T-helper 17 cell (primary cell): ENCODE measurements at places on chromosomes 7 and 10. TPM values are rescaled to one million over a fixed set of nuclear protein-coding genes. Genes with fewer than 3 reads are reported as not detected.
A peak's percentile ranks its signal among the peaks of the same experiment; 100 is the strongest.

- peaks cover 31% of the 10 kb centered on the region for H3K27me3 ChIP-seq
- peaks cover 5% of the 10 kb centered on the region for H3K4me1 ChIP-seq
- H3K4me3 ChIP-seq, result no peak overlapping the region
- DNase-seq, result no peak
These were observed 70.1 kb downstream of the RELN start for GRCh38 chr7:103919272-103919868.

DNA sequence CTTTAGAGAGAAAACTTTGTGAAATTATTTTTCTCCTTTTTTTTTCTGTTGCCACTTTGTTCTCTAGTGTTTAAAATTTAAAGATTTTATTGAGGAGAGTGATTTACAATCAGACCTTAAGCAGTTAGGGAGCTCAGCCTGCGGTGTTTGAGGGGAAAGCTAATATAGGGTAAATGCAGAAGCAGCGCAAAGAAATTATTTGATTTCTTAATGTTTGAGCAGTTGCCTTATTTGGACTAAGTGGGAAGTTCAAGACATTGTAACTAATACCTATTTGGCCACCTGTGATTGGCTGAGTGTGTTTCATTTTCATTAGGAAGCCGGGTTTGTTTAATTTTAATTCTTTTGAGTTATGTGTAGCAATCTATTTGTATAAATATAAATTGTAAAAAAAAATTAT lies 25.3 kb downstream of the WAC start:
- DNase-seq, result no peak
- H3K27ac ChIP-seq, result peak overlapping the region; percentile 8
- peaks cover 19% of the 10 kb centered on the region for H3K36me3 ChIP-seq
- H3K27me3 ChIP-seq, result no peaks in the 10 kb centered on the region
- H3K4me3 ChIP-seq, result no peak overlapping the region

The SFRP5 gene
- not detected for total RNA-seq

GRCh38 chr10:85645053-85645452 lies 721.5 kb downstream of the GRID1 start:
- no peaks in the 10 kb centered on the region for H3K36me3 ChIP-seq
- DNase-seq, result no peak
- H3K27ac ChIP-seq, result no peak overlapping the region

The CNPY1 gene
- not detected for total RNA-seq

DNA sequence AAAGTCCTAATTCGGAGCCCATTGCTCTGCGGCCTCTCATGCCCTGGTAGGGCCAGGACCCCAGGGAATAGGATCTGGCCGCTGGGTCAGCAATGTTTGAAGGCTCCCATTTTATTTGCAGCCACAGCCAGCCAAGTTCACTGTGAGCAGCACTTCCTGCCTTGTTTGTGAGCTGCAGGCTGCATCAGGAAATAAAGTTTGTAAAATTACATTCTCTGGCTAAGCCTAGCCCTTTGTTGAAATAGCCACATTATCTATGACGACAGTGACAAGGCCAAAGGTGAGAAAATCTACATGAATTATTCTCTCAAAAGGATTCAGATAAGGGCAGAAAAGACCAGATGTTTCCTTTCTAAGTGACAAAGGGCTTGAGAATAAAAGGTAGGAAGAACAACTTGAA lies 23.7 kb upstream of the ITGB1 start:
- no peaks in the 10 kb centered on the region for H3K36me3 ChIP-seq
- no peak overlapping the region for H3K4me3 ChIP-seq
- peaks cover 23% of the 10 kb centered on the region for H3K4me1 ChIP-seq
- no peak for DNase-seq

DNA sequence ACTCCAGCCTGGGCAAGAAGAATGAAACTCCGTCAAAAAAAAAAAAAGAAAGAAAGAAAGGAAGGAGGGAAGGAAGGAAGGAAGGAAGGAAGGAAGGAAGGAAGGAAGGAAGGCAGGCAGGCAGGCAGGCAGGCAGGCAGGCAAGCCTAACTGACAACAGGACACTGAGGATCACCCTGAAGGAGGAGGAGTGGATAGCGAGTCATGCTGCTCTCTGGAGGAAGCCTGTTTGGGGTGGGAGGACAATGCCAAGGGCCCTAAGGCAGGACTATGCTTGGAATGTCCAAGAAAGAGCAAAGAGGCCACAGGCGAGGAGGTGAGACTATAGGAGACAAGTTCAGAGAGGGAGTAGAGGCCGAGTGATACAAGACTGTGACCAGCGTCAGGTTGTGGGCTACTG lies 107.0 kb upstream of the PARD3 start:
- H3K36me3 ChIP-seq, result peaks cover 3% of the 10 kb centered on the region
- H3K4me3 ChIP-seq, result no peak overlapping the region
- no peaks in the 10 kb centered on the region for H3K4me1 ChIP-seq
- H3K27ac ChIP-seq, result no peak overlapping the region
- DNase-seq, result no peak

DNA sequence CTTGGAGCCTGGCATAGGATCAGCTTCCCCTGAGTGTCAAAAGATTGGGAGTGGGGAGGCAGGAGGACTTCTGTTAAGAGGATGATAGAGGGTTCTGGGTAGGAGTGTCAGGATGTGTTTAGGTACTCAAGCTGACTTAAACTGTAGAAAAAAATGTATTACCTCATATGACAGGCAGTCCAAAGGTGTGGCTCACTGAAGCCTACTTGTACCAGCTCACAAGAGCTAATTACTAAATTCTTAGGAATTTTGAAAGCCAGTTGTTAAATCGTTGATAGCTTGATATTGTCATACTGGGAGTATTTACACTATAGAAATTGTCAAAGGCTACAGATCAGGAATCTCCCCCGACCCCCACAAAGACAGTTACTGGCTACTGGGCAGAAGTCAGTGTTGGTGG lies 32.1 kb downstream of the FAS start:
- no peak for DNase-seq
- no peaks in the 10 kb centered on the region for H3K27me3 ChIP-seq
- no peak overlapping the region for H3K4me3 ChIP-seq
- peaks cover 15% of the 10 kb centered on the region for H3K36me3 ChIP-seq
- peaks cover 12% of the 10 kb centered on the region for H3K4me1 ChIP-seq

The JAZF1 gene
- 12.4 TPM for total RNA-seq

GRCh38 chr10:22724773-22725172 lies 10.4 kb upstream of the PIP4K2A start:
- no peak for DNase-seq
- H3K4me3 ChIP-seq, result no peak overlapping the region
- no peaks in the 10 kb centered on the region for H3K36me3 ChIP-seq
- no peak overlapping the region for H3K27ac ChIP-seq
- no peaks in the 10 kb centered on the region for H3K27me3 ChIP-seq

The CLCN1 gene
- total RNA-seq, result not detected

DNA sequence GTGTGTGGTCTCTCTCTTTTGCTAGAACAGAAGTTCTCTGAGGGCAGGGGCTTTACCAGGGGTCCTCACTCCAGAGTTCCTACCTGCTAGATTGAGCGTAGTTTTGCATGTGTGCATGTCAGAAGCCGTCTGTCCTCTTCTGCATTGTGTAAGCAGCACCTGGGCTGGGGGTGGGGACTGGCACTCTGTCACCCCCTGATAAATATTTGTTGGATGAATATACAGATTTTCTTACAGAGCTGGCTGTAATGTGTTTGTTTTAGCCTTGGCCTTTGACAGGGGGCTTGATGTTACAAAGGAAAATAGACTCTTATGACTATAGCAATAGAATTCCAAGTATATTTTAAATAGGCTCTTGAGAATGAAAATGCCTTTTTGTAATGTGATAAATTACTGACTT lies 46.6 kb downstream of the WDR37 start:
- peaks cover 20% of the 10 kb centered on the region for H3K4me1 ChIP-seq
- no peaks in the 10 kb centered on the region for H3K27me3 ChIP-seq
- H3K27ac ChIP-seq, result no peak overlapping the region
- DNase-seq, result no peak
- H3K36me3 ChIP-seq, result peaks cover 15% of the 10 kb centered on the region

The CRHR2 gene
- total RNA-seq, result not detected

GRCh38 chr7:83835424-83835823 lies 186.5 kb upstream of the SEMA3E start:
- H3K4me3 ChIP-seq, result no peak overlapping the region
- H3K27ac ChIP-seq, result no peak overlapping the region
- DNase-seq, result no peak
- no peaks in the 10 kb centered on the region for H3K4me1 ChIP-seq
- H3K27me3 ChIP-seq, result no peaks in the 10 kb centered on the region

GRCh38 chr7:122300211-122300932 lies 4.2 kb downstream of the FEZF1 start:
- H3K4me1 ChIP-seq, result no peaks in the 10 kb centered on the region
- no peak overlapping the region for H3K4me3 ChIP-seq
- H3K27ac ChIP-seq, result no peak overlapping the region
- peaks cover 60% of the 10 kb centered on the region for H3K27me3 ChIP-seq
- peaks cover 4% of the 10 kb centered on the region for H3K36me3 ChIP-seq

GRCh38 chr7:149719912-149720335 lies 53.5 kb downstream of the ZNF467 start:
- no peak overlapping the region for H3K27ac ChIP-seq
- DNase-seq, result no peak
- H3K4me3 ChIP-seq, result no peak overlapping the region

- DNase-seq, result no peak
- peaks cover 3% of the 10 kb centered on the region for H3K36me3 ChIP-seq
- no peak overlapping the region for H3K27ac ChIP-seq
- H3K4me1 ChIP-seq, result peaks cover 20% of the 10 kb centered on the region
- H3K4me3 ChIP-seq, result no peak overlapping the region
These were observed 4.6 kb upstream of the TBRG4 start for GRCh38 chr7:45116048-45116447.

- DNase-seq, result no peak
- peaks cover 6% of the 10 kb centered on the region for H3K4me1 ChIP-seq
- no peak overlapping the region for H3K27ac ChIP-seq
- no peak overlapping the region for H3K4me3 ChIP-seq
- no peaks in the 10 kb centered on the region for H3K36me3 ChIP-seq
These were observed 285.9 kb upstream of the SMIM30 start for GRCh38 chr7:113404245-113404644.

The ACTR3C gene
- total RNA-seq, result 6.0 TPM

The TIAL1 gene
- total RNA-seq, result 172 TPM

- H3K4me1 ChIP-seq, result peaks cover 2% of the 10 kb centered on the region
- H3K27me3 ChIP-seq, result peaks cover 5% of the 10 kb centered on the region
- no peak overlapping the region for H3K4me3 ChIP-seq
These were observed 89.6 kb downstream of the ELAPOR2 start for GRCh38 chr7:86969865-86970264.

DNA sequence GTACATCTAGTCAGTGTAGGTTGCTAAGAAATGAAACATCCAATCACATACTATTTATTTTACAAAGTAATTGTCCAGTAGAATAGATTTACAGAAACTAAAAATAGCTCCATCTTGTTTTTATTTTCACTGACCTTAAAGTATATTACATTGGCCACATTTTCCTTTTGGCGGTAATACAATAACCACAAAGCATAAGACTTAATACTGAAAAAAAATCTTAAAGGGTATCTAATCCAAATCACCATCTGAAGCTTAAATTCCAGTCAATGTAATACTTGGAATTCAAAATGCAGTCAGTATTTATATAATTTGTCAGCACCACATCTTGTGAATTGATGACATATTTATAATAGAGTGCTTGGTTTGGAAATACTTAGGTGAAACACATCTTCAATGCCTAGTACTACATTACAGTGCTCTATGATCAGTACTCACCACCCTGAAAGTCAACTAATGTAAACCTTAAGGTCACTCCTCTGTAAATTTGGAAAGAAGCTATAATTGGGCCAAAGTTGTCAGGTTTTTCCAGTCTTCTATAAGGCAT lies 8.9 kb downstream of the ANKMY2 start:
- H3K36me3 ChIP-seq, result peaks cover 9% of the 10 kb centered on the region
- DNase-seq, result no peak
- no peak overlapping the region for H3K4me3 ChIP-seq
- no peaks in the 10 kb centered on the region for H3K27me3 ChIP-seq

The LRRD1 gene
- total RNA-seq, result 0.22 TPM

The STEAP1 gene
- total RNA-seq, result not detected

DNA sequence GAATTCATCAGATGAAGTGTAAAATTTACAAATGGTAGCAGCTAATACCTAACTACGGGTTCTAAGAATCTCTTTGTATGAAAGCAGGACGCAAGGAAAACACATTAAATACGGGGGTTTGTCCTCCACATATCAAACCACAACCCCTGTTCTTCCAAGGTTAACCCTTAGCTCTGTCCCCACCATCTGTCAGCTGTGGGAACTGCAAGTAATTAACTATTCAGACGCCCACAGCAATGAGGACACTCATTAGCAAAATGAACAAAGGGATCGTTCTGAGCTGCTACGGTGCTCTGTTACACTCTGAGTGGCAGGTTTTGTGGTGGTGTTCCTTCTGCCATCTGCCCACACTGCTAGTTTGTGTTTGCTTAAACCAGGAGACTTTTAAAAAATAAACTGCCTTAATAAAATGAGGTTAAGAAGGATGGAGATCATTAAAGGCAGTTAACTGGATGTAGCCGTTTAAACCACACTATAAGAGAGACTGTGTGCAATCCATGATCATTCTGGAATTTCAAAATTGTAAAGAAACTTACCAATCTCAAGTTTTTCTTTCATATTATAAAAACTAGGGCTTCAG lies 51.4 kb downstream of the C10orf67 start:
- no peak for DNase-seq
- H3K27ac ChIP-seq, result peak overlapping the region; percentile 34
- H3K36me3 ChIP-seq, result no peaks in the 10 kb centered on the region
- H3K27me3 ChIP-seq, result peaks cover 31% of the 10 kb centered on the region

- H3K36me3 ChIP-seq, result no peaks in the 10 kb centered on the region
- DNase-seq, result no peak
- no peak overlapping the region for H3K27ac ChIP-seq
- no peaks in the 10 kb centered on the region for H3K27me3 ChIP-seq
- H3K4me3 ChIP-seq, result no peak overlapping the region
- H3K4me1 ChIP-seq, result peaks cover 7% of the 10 kb centered on the region
These were observed 80.7 kb downstream of the LHPP start for GRCh38 chr10:124542336-124542735.

GRCh38 chr7:84159435-84159834 lies 35.2 kb downstream of the SEMA3A start:
- H3K36me3 ChIP-seq, result no peaks in the 10 kb centered on the region
- no peaks in the 10 kb centered on the region for H3K4me1 ChIP-seq
- no peak for DNase-seq
- H3K27ac ChIP-seq, result no peak overlapping the region

GRCh38 chr10:10418387-10418786 lies 599.3 kb upstream of the CELF2 start:
- H3K36me3 ChIP-seq, result no peaks in the 10 kb centered on the region
- no peaks in the 10 kb centered on the region for H3K27me3 ChIP-seq
- H3K27ac ChIP-seq, result no peak overlapping the region
- H3K4me3 ChIP-seq, result no peak overlapping the region
- DNase-seq, result no peak

The NUTM2E gene
- 0.44 TPM for total RNA-seq

- H3K36me3 ChIP-seq, result no peaks in the 10 kb centered on the region
- DNase-seq, result no peak
- H3K4me1 ChIP-seq, result peaks cover 11% of the 10 kb centered on the region
- H3K4me3 ChIP-seq, result no peak overlapping the region
- peaks cover 23% of the 10 kb centered on the region for H3K27me3 ChIP-seq
These were observed 4.4 kb upstream of the ITGB8 start for GRCh38 chr7:20326342-20326741.

GRCh38 chr7:156950381-156950858 lies 908 bp downstream of the NOM1 start:
- H3K4me1 ChIP-seq, result peaks cover 16% of the 10 kb centered on the region
- H3K27me3 ChIP-seq, result peaks cover 8% of the 10 kb centered on the region
- peaks cover 8% of the 10 kb centered on the region for H3K36me3 ChIP-seq
